ENCODE measurements at places on chromosomes 3 and 15.

DNA sequence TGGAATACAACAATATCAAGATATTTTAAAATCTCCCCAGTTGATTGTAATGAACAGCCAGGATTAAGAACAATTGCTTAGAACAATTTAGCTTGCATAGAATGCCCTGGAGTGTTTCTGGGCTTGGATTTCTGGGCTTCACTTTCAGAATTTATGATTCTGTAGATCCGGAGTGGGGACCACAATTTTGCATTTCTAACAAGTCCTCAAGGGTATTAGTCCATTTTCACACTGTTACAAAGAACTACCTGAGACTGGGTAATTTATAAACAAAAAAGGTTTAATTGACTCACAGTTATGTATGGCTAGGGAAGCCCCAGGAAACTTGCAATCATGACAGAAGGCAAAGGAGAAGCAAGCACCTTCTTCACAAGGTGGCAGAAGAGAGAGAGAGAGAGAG is 54.3 kb upstream of the MYRIP start:
- no peak for DNase-seq

GRCh38 chr3:23256741-23257435 is 53.8 kb downstream of the UBE2E2 start:
- DNase-seq: no peak

GRCh38 chr15:73755481-73755880 is 2.3 kb upstream of the INSYN1 start:
- DNase-seq: no peak

DNA sequence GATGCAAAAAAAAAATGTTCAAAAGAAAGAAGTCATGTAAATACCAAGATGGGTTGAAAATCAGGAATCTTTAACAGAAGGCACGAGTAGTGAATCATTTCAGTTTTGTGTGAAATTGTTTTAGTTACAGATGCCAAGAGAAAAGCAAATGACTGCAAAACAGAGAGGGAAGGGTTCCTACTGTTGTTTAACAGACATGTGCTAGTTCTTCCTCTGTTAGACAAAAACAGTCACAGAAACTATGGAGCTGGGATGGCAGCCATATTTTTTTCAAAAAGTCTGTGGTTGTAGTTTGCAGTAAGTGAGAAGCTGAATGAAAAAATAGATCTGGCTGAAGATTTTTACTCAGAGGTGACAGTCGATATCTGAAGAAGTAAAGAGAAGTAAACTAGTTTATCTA is 511.9 kb downstream of the ZIC1 start:
- no peak for DNase-seq

DNA sequence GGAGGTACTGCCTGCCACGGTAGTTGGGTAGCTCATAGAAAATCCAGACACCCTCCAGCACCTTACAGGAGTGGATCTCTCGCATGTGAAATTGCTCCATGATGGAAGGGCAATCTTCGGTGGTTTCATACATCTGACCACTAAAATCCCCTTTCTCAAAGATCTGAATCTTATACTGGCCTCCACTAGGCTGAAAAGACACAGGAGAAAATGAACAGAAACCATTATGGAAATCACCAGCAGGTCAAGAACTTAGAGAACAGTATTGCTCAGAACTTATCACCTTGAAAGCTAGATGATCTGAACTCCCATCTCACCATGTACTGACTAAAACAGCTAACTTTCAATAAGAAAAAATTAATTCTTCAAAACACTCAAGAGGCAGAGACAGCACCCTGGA is 5.4 kb downstream of the CRYGS start:
- no peak for DNase-seq

- DNase-seq: no peak
Measured at GRCh38 chr15:83526319-83526718, 79.2 kb downstream of the SH3GL3 start.

DNA sequence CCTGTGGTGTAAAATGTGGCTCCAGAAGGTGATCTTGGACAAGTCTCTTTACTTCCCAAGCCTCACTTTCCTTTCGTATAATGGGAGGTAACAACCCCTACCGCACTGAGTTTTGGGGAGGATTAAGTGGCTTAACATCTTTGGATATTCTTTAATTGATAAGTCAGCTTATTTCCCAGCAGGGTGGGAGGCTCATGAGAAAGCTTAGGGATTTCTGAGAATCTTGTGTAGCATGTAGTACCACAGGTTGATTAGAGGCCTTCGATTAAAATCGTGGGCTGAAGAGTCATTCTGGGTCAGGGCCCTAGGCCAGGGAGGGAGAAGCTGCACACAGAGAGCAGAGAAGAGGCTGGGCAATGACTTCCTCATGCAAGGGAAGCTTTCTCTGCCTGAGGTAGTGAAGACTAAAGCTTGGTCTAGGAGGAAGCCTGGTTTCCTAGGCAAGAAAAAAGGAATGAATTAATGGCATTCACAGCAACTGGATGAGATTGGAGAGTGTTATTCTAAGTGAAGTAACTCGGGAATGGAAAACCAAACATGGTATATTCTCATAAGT is 1.5 kb upstream of the NMNAT3 start:
- DNase-seq: no peak

- DNase-seq: peak; percentile 57
Measured at GRCh38 chr15:56286213-56286612, 42.5 kb upstream of the RFX7 start.

DNA sequence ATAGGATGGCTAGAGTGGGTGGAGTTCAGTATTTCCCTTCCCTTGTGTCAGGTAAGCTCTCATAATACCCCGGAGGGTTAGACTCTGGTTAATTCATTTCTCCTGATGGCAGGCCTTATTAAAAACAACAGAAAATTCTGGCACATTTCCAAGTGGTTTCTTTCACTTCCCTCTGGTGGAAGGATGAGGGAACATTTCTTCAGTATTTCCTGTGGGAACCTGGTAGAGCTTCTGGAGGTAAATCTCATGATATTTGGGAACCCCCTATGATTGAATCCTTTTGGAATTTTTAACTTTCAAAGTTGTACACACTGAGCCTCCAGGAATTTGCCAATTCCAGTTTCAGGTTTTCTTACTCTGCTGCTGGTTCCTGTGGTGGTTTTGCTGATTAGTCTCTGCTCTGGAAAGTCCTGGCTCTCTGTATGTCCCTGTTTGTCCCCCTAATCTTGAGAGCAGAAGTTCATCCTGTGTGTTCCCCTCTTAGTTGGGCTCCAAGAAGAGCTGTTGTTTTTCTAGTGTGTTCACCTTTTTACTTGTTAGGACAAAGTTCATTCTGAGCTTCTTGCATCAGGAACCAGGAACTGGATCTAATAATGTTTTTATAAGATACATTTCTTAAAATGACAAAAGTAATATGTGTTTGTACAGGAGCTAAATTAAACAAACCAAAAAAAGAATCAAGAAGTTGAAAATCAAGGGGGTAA is 12.1 kb downstream of the CHRNA7 start:
- no peak for DNase-seq

DNA sequence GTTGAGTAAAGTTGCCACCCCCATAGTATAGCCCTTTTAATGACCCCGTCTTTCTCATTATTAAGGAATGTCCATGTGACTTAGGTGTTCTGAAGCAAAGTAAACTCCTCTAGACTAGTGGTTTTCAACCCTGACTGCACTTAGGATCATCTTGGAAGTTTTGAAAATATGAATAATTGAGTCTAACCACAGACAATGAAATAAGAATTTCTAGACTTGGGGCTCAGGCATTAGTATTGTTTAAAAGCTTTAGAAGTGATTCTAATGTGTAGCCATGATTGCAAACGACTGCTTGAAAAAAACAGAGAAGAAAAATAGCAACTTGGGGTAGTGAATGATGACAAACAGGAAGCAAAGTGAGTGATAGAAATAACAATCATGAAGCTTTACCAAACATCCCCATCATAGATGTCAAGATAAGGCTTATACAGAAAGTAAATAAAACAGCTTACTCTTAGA is 35.0 kb downstream of the ALCAM start:
- no peak for DNase-seq
